Mammary microvascular endothelial cell (primary cell): ENCODE measurements at places on chromosomes 2 and 18. TPM values are rescaled to one million over a fixed set of nuclear protein-coding genes. Genes with fewer than 3 reads are reported as not detected.

GPR75 gene
- total RNA-seq = 0.27 and 0.94 TPM in 2 replicates

TXNDC2 gene
- not detected in 2 replicates for total RNA-seq

HSBP1L1 gene
- total RNA-seq = 5.8 and 9.1 TPM in 2 replicates

TGFA gene
- total RNA-seq = 3.1 and 4.7 TPM in 2 replicates

IDH1 gene
- 105 and 109 TPM in 2 replicates for total RNA-seq

PRSS56 gene
- total RNA-seq = not detected in 2 replicates

RAB6C gene
- not detected in 2 replicates for total RNA-seq

TAF4B gene
- 4.3 and 5.5 TPM in 2 replicates for total RNA-seq

TRIB2 gene
- 25.7 and 26.7 TPM in 2 replicates for total RNA-seq

LHCGR gene
- not detected in 2 replicates for total RNA-seq

COL4A4 gene
- total RNA-seq = under 0.01 TPM in 1 of 2 replicates, not detected in the other

ITPRIPL1 gene
- 3.2 and 4.1 TPM in 2 replicates for total RNA-seq

ZNF236 gene
- 3.2 and 6.2 TPM in 2 replicates for total RNA-seq

PROKR1 gene
- total RNA-seq = not detected in 2 replicates

MTIF2 gene
- total RNA-seq = 24.0 and 27.0 TPM in 2 replicates

SEC11C gene
- total RNA-seq = 33.4 and 40.2 TPM in 2 replicates

TMEM178A gene
- total RNA-seq = not detected in 2 replicates

RSAD2 gene
- total RNA-seq = 15.7 and 16.4 TPM in 2 replicates

AQP12B gene
- total RNA-seq = not detected in 2 replicates

TGFBRAP1 gene
- 30.5 and 33.5 TPM in 2 replicates for total RNA-seq

POTEJ gene
- total RNA-seq = 0.07 TPM in 1 of 2 replicates, not detected in the other

SDC1 gene
- 1.4 and 1.9 TPM in 2 replicates for total RNA-seq

AKAIN1 gene
- total RNA-seq = not detected in 2 replicates

HTR2B gene
- total RNA-seq = 0.07 and 0.64 TPM in 2 replicates

IL1RN gene
- total RNA-seq = not detected in 2 replicates

ELOA2 gene
- total RNA-seq = not detected in 2 replicates
